HS-27A (cell line): ENCODE measurements at places on chromosomes 6 and 20.
A peak's percentile ranks its signal among the peaks of the same experiment; 100 is the strongest.

DNA sequence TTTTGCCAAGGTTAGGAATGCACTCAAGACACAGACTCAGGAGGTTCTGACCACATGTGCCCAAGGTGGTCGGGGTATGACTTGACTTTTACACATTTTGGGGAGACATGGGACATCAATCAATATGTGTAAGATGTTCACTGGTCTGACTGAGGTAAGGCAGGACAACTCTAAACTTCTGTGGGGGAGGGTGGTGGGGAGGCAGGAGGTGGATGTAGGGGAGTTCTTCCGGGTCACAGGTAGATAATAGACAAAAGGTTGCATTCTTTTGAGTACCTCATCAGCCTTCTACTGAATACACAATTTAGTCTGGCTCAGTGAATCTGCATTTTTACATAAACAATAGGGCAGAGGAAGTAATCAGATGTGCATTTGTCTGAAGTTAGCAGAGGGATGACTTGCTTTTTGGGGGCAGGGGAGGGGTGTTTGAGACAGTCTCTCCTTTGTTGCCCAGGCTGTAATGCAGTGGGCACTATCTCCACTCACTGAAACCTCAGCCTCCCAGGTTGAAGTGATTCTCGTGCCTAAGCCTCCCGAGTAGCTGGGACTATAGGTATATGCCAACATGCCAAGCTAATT, 10.9 kb downstream of the ECHDC1 start:
- no peak for DNase-seq

DNA sequence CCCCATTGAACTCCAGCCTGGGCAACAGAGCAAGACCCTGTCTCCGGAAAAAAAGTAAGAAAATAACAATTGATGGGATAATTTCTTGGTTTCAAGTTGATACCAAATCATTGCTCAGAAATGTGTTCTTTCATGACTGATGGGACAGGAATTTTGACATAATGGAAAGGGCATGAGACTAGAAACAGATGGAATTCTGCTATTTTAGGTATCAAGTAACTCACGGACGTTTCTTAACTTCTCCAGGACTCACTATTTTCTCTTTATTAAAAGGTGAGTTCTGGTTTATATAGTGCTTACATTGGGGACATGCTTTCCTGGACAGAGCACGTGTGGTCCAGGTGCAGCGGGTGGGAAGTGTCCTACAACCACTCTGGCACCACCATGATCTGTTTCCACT, 6.0 kb upstream of the DSP start:
- peak; percentile 20 for DNase-seq

DNA sequence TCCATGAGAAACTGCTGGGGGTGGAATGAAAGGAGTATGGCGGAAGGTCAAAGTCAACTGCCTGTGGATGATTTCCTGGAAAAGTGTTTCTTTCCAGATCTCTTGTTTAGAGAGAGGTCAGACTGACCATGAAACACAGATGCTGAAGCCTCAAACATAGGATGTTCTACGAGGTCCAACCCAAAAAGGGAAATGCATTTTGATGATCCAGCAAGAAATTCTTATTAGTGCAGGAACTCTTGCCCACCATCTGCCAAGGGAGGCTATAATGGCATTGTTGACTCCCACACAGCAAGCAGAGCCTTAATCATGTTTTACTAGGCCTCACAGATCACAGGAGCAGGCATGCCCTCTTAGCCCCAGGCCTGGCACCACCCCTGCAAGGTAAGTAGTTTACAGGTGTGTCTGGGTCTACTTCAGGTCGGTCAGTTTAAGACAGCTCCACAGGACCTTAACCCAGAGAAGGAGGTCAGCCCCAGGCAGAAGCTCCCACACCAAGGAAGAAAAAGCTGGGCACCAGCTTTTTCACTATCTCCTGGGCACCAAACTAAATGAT, 67.6 kb upstream of the CNKSR3 start:
- DNase-seq, result no peak

GRCh38 chr20:62768551-62769287, 27.6 kb upstream of the MRGBP start:
- no peak for DNase-seq

DNA sequence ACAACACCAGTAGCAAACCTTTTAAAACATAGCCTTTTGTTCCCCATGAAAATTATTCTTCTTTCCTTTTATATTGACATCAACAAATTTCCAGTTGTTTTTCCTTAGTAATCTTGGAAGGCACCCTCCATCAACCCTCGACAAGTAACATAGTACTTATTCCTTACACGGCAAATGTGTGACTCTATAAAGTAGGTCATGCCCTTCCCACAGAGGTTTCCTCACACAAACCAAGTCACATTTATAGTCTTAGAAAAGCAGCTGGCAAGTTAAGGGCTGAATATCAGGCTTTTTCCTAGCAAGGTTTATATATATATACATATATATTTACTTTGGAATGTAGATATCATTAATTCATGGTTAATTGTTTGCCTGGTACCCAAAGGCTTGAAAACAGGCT, 371.5 kb downstream of the SYNE1 start:
- DNase-seq, result no peak

DNA sequence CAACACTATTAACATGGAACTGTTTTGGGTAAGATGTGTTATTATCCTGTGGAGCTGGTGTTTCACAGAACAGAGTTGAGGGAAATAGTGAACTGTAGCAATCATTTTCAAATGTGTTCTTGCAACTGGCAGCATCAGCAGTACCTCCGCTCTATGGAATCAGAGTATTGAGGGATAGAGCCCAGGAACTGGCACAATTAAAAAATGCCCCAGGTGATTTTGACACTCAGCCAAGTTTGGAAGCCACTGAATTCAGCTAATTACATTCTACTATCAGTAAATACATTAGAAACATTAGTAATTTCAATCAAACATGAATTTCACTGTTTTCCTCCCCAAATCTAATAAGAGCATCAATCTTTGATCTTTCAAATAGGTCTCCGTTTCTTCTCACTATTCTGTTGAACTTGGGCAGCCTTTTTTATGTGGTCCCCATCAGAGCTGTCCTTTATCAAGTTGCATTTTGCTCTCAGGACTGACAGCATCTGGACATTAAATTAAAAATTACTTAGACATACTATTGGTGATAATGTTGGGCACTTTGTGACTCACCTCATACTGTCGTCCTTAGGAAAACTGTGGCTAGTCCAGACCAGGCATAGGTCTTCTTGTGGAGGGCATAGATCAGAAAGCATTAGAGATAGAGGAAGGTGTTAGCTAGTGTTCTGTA, 251.5 kb downstream of the DHX35 start:
- no peak for DNase-seq

- DNase-seq, result no peak
Measured at GRCh38 chr20:62618611-62619529, 23.4 kb upstream of the SLCO4A1 start.

DNA sequence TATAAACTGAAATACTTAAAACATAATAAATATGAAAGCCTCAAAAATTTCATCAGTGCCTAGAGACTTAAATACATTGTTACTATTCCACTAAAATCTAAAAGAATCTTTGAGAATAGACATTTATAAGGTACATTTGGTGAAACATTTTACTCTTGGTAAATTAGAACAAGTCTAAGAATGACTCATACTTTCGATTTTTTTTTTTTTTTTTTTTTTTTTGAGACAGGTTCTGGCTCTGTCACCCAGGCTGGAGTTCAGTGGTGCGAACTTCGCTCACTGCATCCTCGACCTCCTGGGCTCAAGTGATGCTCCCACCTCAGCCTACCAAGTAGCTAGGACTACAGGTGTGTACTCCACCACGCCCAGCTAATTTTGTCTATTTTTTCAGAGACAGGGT, 6.4 kb downstream of the FUCA2 start:
- no peak for DNase-seq

DNA sequence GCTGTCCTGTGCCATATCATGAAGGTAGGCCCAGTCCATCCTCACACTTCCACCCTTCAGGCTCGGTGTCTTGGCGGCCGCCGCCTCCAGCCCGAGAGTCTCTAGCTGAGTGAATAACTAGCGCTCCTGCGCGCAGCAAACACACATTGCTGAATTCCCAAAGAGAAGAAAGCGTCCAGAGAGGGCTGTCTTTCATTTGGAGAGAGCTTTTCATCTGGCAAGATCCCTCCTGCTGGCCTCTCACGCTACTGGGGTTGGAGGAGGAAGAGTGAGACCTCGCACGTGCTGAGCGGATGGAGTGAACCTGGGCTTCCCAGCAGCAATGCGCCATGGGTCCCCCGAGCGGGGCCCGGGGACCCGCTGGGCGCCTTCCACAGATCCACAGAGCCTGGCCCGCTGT, 73.2 kb downstream of the NCR2 start:
- DNase-seq, result no peak

DNA sequence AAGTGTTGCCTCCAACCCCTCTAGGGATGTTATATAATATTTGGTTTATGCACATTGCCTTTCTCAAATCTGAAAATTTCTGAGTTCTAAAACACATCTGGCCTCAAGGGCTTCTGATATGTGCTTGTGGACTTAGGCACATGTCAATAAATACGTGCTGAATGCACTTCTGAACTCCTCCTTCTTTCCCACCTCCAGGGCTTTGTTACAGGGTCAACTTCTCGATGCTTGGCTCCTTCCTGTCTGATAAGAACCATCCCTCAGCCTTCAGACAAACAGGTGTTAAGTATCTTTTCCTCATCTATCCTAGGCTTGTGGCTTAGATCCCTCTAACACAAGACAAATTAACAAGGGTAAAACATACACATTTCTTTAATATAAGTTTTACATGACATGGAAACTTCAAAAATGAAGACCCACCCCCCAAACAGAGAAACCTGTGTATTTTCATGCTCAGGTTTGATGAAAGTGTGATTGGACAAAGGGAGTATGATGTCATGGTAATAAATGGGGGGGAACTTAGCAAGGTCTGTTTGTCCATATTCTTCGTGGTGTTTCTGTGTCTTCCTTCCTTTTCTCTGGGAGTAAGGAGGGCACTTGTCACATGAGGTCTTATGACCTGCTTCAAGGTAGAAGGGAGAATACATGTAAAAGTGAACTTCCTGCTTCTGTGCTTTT, 326.9 kb downstream of the CD83 start:
- no peak for DNase-seq

DNA sequence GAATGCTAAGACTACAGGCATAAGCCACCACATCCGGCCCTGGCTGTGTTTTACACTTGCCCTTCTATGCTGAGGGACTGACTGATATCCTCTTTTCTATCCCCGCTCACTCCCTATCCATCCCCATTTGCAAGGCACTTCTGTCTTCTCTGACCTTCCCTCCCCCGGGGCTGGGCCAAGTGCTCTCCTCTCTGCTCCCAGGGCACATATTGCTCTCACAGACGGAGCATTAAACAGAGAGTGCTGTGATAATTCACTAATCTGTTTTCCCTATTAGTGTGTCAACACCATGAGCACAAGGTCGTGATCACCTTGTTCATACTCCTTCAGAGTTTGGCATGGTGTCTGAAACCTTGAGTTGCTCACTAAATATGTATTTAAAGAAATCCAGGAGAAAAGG, 9.0 kb upstream of the SLC2A12 start:
- DNase-seq, result no peak

DNA sequence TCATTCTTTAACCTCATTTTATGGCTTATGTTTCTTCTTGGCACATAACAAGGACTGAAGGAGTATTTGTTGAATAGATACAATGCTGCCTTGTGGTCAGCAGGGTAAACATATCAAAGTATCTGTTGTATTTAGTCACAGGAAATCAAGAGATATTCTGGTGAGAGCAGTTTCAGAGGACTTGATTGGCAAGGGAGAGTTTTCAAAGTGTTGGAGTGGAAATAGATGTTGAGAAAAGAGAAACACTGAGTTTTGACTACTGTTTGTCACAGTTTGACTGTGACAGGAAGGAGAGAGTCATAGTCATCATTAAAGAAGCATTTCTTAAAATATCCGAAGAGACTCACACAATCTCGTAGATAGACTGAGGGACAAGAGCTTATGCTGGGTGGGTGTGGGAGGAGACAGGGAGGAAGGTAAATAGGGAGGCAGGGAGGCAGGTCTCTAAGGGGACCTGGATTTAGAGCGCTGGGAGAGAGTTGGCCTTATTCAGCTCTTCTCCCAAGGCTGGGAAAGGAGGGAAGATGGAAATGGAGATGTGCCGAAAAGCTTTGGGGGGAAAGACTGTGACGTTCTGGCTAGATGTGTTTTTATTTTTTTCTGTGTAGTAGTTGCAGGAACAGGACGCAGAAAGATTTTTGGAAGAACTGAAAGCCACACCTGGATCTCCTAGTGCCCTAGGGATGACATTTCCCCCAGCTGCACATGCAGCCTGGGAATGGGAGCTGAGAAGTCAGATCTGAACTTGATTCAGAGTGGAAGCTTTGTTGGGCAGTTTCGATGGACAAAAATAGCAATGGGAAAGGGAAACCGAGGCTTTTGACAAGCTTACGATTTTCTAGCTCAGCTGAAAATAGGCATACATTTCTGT, 65.0 kb upstream of the IFNGR1 start:
- no peak for DNase-seq

- no peak for DNase-seq
Measured at GRCh38 chr6:157034436-157035230, 257.5 kb downstream of the ARID1B start.

DNA sequence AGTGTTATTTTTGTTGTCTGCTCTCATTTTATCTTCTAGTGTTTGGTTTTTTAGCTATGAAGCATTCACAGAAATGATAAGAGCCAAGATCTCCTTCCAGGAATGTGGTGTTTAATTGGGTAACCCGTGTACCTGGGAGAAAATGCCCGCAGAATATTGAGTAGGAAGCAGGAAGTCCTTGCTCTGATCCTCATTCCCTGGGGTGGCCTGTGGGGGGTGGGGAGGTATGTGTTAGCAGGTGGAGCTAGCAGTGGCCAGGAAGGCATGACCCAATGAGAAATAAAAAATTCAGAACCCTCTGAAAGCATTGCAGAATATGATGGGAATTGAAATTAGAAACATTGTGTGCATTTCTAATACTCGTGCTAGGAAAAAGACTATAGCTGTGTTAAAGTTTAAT, 100.8 kb downstream of the DTD1 start:
- no peak for DNase-seq
